Caudate nucleus (tissue), 63 donors: ENCODE measurements at places on chromosomes 16 and 17.

- DNase-seq = no peak
Observed at GRCh38 chr17:5562661-5563360, 21.5 kb downstream of the NLRP1 start.

GRCh38 chr16:30894540-30895368 lies 877 bp upstream of the BCL7C start:
- no peak for DNase-seq

GRCh38 chr17:74569020-74570003 lies 2.0 kb upstream of the CD300H start:
- DNase-seq = no peak

- DNase-seq = no peak
Observed at GRCh38 chr16:69064764-69065313, 40.6 kb upstream of the HAS3 start.

GRCh38 chr17:29071303-29071702 lies 28.4 kb downstream of the PIPOX start:
- no peak for DNase-seq

GRCh38 chr16:84867696-84868095 lies 47.9 kb downstream of the CRISPLD2 start:
- DNase-seq = no peak

- no peak for DNase-seq
Observed at GRCh38 chr17:4485676-4486646, 12.7 kb upstream of the SPNS2 start.

DNA sequence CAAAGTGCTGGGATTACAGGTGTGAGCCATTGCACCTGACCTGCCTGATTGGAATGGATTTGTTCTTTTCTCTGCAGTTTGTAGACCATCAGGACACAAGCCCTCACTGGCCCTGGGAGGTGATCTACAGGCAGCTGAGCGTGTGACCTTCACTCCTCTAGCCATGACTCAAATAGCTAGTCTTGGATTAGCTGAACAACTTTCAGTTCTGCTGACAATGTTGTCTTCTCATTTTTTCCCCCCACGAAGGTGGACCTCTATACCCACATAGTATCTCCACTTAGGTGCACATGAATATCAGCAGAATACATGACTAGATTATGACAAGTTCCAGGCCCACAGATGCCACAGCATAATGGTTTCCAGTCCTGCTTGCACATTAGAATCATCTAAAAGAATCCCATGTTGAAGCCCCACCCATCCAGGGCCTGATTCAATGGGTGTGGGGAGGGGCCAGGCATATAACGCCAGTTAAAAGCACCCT lies 36.8 kb downstream of the HS3ST3B1 start:
- no peak for DNase-seq

DNA sequence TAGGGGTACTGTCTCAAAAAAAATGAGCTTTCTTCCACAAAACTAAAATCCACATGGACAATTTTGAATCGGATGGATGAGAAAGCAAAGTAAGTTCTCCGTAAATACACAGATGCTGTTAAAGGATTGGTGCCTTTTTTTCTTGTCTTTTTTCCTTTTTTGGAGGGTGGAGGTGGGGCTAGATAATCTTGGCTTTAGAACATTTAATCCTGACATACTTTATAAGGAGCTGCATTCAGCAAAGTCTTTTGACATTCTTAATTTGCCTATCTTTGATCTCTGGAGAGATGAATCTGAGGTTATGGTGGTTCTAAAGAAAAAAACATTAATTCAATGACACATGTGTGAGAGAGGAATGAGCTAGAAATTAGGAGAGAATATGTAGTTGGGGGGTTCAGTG lies 312.3 kb upstream of the KCNJ16 start:
- DNase-seq = no peak

GRCh38 chr17:49104511-49105074 lies 28.0 kb upstream of the B4GALNT2 start:
- DNase-seq = no peak

GRCh38 chr17:81317961-81318605 lies 23.0 kb upstream of the SLC38A10 start:
- no peak for DNase-seq

GRCh38 chr17:79777894-79778503 lies at the start of gene CBX2:
Gene CBX2 (plus strand): TSS chr17:79778148. CDS start chr17:79778236, 88 bp downstream.
- no peak for DNase-seq
